ENCODE measurements at places on chromosomes 2 and 18.
A peak's percentile ranks its signal among the peaks of the same experiment; 100 is the strongest.

- DNase-seq = no peak
Measured at GRCh38 chr2:111167863-111168162, 47.1 kb downstream of the BCL2L11 start.

DNA sequence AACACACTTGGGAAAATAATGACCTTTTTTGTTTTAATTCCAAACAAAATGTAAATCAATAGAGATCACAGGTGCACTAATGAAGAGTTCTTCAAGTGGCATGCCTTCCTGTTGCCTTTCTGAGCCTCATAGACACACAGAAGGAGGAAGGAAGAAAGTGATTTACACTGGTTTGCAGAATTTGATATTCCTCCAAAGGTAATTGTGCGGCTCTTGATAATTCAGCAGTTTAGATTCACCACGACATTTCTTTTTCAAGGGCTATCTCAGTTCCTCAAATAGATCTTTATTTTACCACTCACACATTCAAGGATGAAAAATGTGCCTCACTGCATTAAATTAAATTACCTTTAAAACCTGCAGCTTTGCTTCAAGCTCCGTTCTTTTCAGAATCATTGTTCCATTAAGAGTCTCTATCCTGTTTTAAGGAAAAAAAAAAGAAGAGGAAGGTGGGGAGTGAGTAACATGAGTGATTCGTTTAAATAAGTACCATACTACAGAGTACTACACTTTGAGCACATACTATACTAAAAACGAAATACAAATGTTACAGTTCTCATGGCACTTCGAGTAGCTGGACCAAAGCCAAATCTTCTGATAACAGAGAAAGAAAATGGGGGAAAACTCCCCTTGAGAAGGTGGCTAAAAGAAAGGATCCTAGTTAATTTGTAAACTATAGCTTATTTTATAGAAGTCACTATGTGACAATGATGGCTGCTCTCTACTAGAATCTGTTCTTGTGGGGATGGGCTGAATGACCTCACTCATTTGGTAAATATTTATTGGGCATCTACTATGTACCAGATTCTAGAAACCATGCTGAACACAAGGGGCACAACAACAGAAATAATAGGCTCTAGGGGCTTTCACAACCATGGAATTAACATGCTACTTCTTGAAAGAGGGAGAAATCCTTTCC, 16.6 kb downstream of the CYTIP start:
- DNase-seq = no peak

- DNase-seq = no peak
Measured at GRCh38 chr2:69122271-69122670, 109.3 kb downstream of the ANTXR1 start.

DNA sequence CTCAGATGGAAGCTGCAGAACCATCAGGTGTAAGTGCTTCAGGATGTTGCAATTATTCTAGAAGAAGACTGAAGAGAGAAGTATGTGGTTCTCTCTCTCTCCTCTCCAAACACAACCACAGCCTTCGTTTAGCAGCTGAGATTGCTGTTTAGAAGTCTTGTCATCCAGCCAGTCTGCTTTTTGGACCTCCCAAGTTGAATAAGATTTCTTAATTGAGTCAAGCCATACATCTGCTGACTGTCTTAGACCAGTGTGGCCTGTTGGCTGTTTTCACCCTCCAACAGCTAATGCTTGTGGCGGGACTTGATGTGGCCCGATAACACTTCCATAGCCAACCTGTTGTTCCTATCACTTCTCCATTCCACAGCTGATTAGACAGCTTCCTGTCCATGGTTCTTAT, 91.3 kb upstream of the TMEM17 start:
- no peak for DNase-seq

DNA sequence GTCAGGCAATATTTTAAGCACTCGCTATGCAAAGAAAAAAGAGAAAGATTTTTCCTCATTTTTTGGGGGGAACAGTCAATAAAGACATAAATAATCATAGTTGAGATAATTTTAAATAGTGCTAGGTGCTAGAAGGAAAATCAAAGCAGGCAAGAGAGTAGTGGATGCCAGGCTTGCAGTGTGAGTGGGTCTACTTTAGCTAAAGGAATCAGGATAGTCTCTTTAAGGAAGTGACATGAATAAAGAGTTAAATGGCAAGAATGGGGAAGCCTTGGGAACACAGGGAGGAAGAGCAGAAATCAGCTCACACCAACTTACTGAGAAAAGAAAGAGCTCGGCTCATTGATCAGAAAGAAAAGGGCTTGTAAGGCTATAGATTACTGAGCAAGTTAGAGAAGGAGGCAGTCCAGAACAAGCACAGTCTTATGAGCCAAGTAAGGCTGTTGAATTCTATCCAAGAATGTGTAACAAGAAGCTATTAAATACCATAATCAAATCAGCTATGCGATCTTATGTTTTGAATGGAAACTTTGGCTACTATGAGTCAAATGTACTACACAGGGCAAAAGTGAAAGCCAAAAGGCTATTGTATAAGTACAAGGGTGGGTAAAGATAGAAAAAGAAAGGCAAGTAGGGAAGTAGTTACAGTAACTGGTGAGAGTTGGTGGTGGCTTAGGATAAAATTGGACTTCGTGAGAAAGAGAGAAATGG, 833.8 kb upstream of the PIK3C3 start:
- no peak for DNase-seq

GRCh38 chr2:239267288-239267951, 133.4 kb downstream of the HDAC4 start:
- peak; percentile 82 for DNase-seq

- DNase-seq = no peak
Measured at GRCh38 chr18:79756826-79757225, 40.9 kb upstream of the KCNG2 start.

DNA sequence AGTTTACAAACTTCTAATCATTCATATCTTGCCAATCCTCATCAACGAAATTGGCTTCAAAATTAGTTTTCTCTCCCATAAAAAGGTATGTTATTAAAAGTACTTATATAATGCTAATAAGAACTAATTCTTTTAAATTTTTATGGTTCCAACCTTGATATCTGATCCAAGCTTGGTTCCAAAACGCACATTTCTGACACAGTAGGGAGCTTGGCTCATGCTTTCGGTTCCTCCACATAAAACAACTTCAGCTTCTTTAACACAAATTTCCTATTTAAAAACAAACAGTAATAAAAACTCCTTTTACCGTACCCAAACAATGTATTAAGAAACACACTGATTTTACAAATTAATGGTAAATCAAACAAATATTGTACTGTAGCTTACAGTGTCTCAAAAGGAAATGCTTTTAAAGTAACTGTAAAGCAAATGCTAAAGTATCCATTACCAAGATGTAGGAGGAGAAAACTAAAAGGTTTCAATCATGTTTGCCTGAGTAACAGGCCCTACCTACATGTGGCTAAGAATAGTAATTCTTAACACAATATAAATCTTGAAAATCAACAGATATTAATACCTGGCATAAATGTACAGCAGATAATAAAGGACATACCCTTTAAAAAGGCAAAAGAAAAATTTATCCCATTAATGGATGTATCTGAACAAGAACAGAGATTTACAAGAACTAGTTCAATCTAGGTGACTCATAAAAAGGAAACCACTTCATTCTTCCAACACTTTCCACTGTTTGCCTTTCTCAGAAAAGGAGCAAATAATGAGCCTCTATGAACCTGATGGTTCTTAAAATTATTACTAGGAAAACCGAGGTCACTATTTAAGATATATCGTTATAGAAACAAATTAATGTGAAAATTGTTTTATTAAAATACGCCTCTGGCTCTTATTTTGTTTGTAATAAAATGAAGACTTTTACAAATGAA, 17.5 kb downstream of the ACAA2 start:
- DNase-seq = no peak

GRCh38 chr2:49845671-49846070, 691.4 kb upstream of the FSHR start:
- DNase-seq = no peak

GRCh38 chr2:41736586-41736985, 311.2 kb upstream of the PKDCC start:
- no peak for DNase-seq

DNA sequence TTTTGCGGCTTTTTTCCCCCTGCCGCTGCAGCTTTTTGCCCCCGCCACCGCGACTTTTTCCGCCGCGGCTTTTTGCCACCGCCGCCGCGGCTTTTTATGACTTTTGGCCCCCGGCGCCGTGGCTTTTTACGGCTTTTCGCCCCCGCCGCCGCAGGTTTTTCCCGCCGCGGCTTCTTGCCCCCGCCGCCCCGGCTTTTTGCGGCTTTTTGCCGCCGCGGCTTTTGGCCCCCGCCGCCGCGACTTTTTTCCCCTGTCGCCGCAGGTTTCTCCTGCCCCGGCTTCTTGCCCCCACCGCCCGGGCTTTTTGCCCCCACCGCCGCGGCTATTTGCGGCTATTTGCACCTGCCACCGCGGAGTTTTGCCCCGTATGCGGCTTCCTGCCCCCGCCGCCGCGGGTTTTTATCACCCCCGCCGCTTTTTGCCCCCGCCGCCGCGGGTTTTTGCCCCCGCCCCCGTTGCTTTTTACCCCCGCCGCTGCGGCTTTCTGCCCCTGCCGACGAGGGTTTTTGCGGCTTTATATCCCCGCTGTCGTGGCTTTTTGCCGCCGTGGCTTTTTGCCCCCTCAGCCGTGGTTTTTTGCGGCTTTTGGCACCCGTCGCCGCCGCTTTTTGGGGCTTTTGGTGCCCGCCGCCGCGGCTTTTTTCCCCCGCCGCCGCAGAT, 2750.9 kb downstream of the RPIA start:
- no peak for DNase-seq

- DNase-seq = no peak
Measured at GRCh38 chr18:54102123-54102522, 122.3 kb downstream of the MBD2 start.

DNA sequence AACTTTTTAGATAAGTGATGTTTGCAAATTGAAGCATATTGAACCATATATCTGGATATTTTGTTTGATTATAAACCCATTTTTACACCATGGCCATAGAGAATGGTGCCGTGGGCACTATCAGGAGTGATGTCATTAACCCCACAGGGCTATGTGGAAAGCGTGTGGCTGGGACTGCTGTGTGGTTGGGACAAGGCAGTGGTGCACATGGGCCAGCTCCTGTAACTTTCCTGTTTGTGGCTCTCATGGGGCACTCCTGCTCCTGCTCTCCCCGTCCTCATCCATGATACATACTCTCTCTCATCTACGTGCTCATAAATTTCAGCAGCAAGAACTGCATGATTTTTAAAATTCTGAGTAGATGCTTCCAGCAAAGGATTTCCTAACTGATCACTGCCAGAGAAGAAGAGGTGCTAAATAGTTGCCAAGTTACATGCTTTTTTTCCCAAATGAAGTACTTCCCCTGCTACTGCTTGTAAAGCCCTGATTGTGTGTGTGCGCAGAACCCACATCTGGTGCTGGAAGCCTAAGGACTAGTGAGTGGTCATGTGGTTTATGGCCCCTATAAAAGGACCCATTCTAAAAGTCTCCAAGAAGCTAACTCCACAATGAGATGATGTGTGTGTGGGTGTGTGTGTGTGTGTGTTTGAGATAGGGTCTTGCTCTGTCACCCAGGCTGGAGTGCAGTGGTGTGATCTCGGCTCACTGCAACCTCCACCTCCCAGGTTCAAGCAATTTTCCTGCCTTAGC, 240.8 kb downstream of the NEDD4L start:
- no peak for DNase-seq

GRCh38 chr18:8480506-8481328, 128.5 kb upstream of the RAB12 start:
- DNase-seq = no peak

DNA sequence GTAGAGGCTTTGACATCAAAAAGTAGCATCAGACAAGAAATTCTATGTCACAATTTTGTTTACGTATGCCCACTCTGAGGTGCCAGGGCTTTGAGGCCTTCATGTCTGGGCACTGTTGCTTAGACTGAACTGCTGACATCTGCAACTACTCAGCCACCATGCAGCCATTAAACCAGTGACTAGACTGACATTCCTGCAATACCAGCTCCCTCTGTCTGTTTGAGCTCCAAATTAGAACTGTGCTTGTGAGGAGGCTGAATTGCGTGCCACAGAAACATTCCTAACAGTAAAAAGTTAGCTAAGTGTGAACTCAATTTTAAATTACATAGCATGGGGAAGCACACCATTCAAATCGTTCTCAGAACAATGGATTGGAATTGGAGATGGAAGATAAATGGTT, 163.2 kb downstream of the INSIG2 start:
- DNase-seq = no peak

GRCh38 chr18:22048221-22048620, 121.2 kb upstream of the GATA6 start:
- DNase-seq = no peak

GRCh38 chr18:48116873-48117630, 186.6 kb upstream of the SMAD2 start:
- DNase-seq = no peak

DNA sequence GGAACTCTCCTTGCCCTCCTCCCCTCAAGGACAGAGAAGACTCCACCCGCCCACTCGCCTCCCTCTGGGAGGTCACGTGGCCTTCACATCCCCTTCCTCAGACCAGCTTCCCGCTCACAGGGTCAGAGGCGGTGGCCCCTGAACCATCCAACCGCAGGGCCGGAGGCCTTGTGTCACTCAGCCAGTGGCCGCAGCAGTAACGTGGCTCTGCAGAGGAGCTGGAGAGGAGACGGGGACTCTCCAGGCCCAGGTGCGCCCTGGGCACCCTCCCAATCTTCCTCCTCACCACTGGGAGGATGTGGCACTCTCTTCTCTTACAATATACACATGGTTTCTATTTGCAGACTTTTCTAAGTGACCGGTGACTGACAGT, 161.7 kb downstream of the TWIST2 start:
- DNase-seq = no peak

DNA sequence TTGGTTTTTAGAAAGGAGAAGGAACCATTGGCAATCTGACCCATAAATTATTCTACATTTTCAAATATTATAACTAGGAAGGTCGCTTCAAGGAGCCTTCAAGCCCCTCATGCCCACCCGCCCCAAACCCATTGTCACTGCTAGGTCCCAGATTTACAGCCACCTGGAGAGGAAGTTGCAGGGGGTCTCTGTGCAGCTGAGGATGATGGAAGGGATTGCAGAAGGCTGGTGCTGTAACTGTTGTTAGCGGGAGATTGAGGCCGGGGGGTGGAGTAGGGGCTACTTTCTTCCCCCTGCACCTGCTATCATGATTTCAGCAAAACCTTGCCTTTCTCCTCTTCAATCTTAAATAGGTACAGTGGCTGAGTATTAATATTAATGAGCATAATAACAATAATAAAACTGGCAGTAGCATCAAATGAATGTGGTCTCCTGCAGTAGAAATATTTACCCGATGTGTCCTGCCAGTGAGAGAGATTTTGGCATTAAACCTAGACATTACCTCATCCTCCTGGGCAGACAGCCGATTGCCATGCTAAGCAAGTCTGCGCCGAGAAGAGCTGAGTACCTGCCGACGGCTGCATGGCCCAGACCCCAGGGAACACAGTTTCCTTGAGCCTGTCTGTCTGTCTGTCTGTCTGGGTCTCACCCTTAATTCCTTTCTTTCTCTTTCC, 225.4 kb downstream of the FAM210A start:
- no peak for DNase-seq

GRCh38 chr2:904246-905024, 46.2 kb upstream of the SNTG2 start:
- no peak for DNase-seq

DNA sequence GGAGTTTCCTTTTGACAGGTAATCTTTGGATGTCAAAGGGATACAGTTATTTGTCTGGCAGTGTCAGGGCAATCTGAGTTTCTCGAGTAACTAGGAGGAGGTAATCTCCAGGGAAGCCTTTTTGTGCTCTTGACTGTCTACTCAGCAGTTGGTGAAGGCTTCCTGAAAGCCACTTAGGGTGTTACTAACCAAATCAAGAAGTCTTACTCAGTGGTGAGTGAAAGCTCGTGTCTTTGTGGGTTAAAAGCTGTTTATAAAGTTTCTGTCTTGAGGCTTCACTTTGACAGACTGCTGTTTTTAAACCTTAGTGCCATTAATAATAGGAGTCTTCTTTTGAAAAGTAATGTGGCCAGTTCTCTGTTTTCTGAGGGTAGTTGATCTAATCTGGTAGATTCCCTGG, 1.7 kb downstream of the THSD7B start:
- DNase-seq = no peak

Measured in stimulated activated CD4-positive, alpha-beta T cell treated with anti-CD3 and anti-CD28 coated beads, Interleukin-12 subunit alpha, Interleukin-12 subunit beta, amount 100 ng/mL, for 48 hours (primary cell).